ENCODE measurements at places on chromosomes 5 and 9.

DNA sequence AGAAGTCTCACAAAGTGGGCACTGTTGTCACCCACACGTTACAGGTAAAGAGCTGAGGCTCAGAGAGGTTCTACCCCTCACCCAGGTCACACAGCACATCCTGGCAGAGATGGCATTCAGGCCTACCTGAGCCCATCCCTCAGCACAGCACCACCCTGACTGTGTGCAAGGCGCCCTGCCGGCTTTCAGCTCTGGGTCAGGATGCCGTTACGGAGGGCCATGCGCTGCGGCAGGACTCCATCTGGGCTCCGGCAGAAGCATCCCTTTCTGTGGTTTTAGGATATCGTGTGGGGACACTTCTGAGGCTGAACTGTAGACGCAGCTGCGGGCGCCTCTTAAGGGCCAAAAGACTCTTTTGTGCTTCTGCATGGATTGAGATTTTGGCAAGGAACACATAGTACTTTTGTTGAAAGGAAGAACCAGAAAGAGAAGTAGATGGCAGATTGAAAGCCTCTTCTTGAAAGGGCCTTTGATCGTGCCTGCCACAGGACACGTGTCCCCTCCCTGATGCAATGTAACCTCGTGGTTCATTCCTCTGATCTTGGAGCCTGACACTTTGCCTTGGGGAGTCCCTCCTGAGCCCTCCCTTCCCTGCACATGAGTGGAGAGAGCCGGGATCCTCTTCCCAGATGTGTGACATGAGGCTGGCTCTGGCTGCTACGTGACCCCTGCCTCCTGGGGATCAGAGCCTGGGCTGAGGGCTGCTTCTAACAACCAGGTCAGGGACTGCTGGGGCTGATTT, 31.3 kb downstream of the USP20 start:
- DNase-seq, result no peak

DNA sequence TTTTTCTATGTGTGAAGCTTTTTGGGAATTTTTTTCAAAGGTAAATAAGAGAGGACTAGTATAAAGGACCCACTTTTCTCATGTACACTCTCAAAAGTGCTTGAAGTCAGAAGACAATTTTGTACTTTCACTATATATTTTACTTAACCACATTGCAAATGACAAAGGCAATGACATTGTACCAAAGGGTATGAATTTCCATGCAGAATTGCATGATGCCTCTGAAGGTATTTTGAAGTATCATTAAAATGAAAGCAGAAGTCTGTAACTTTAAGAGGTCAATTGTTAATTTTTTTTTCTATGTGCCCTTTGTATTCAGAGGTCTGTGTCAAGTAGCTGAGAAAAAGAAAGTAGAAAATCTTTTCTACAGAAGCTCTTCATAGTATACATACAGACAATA, 84.7 kb downstream of the ST8SIA4 start:
- no peak for DNase-seq

- DNase-seq, result no peak
Observed at GRCh38 chr5:158958021-158958994, 141.4 kb downstream of the EBF1 start.

DNA sequence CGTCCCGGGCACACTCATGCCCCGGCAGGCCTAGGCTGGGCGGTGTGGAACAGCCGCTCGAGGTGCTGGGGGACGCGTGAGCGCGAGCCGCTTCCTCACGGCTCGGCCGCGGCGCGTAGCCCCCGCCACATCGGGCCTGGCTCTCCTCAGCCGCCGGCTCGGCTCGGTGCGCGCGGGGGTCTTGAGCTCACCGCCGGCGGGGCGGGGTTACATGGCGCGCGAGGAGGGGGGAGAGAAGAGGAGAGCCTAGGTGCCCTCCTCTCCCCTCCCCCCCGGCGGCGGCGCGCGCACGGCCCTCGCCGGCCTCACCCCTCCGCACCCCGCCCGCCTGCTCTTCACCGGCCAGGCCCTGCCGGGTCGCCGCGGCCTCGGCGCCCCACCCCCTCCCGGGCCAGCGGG, 7.7 kb downstream of the RANBP6 start:
- DNase-seq, result peak; percentile 15

DNA sequence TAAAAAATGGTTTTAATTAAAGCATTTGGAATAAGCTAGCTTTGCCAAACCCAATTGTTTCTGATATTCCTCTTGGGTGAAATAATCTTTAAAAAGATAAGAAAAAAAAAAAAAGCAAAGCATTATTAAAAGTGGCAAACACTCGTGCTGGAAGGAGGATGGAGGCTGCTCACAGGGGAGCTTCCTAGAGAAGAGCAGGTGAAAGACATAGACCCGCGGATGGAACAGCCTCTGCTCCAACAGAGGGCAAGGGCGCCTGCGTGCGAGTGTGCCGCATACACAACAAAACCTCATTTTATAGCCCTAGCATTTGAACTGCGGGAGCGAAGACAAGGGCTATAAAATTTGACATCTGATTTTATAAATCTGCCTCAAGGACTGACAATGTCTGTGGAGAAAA, 33.4 kb upstream of the SLC25A51 start:
- DNase-seq, result no peak

DNA sequence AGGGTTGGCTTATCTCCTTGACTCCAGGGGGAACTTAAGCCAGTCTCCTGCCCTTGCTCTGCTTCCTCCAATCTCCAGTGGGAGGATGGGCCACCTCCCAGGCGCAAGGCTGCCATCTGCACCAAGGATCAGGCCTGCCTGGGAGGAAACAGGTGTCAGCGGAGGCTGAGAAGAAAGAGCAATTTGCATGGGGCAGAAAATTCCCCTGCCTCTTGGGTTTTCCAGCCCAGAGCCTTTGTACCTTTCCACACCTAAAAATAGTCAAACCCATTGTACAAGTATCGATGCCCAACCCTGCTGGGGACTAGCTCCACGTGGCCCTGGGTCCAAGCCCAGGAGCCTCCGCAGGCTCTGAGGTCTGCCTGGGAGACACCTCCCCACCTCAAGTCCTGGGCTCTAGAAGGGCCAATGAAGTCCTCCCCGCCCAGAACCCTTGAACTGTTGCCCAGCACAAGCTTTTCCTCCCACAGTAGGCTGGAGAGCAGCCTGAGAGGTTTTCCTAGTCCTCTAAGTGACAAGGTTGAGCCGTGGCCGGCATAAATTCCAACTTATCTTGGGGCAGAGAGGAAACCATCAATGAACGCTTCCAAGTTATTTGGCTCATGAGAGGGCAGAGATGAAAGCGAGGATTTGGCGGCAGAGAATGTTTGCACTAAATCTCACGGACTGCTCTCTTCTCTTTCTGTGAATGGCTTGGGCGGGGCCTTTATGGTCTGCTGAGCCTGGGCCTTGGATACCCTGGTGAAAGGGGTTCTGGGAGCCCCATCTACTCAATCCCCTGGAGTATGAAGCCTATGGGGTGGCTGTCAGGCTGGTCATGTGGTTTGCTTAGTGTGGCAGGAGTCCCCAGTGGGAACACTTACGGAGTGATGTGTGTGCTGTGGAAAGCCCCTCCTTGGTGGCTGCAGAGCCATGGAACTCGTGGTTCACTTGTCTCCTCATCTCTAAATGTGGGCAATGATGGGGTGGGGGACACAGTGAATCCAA, 15.6 kb downstream of the JADE2 start:
- DNase-seq, result no peak

DNA sequence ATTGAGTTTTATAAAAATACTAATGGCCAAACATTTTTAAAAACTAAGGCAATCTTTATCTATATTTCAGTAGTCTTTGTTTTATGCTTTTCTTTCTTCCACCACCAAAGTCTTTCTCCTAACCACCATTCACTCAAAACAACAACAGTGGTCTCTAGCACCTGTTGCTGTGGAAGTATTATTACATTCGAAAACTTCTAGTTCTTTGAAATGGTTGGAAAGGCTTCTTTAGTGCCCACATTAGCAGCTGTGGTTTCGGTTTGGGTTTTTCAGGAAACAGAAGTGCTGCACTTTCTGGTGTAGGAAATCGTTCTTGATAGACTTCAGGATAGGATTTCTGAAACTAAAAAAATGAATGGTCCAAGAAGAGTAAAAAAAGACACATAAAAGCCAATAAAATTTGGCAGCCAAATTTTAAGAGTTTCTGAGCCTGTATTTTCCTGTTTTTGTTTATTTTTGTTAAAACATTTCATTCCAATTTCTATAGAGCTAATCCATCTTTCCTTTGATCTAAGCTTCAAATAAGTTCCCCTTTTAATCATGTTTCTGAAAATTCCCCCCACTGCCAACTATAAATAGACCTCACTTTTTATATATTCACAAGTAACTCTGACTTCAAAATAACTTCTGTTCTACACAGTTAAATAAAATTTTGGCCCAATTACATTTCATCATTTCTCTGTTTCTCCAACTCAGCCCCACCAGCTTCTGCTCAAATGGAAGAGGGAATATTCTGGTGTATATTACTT, 102.2 kb downstream of the DEPDC1B start:
- no peak for DNase-seq

DNA sequence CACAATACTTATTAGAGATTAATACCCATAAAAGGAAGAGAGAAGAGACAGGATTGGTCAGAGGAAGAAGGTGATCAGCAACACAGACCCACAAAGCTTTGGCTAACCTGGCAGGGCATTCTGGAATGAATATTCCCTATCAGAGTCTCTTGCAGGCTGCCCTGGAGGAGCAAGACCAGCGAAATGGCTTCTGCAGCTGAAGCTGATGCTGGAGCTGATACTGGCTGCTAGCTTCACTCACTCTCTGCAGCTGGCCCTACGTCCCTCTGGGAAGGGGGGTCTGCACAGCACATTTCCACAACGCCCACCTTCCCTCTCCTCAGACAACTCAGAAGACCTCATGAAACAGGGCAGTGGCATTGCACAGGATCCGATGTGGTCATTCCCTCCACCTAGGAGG, 169.9 kb upstream of the EFNA5 start:
- no peak for DNase-seq

DNA sequence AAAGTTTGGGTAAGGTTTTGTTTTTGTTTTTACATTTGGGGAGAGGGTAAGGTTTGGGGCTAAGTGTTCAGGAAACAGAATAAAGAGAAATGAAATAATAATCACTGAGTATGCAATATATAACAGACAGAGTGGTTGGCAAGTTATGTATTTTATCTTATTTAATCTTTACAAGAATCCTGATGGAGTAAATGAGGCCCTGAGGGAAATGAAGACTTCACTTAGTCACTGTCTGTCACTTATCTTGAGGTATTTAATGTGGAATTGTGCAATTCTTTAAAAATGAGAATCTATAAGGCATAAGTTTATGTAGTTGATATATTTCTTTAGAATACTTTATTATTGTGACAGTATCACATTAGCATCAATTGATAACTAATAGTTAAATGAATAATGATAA, 48.1 kb downstream of the TEK start:
- DNase-seq, result no peak

- no peak for DNase-seq
Observed at GRCh38 chr9:93610206-93610605, 33.8 kb downstream of the PHF2 start.

DNA sequence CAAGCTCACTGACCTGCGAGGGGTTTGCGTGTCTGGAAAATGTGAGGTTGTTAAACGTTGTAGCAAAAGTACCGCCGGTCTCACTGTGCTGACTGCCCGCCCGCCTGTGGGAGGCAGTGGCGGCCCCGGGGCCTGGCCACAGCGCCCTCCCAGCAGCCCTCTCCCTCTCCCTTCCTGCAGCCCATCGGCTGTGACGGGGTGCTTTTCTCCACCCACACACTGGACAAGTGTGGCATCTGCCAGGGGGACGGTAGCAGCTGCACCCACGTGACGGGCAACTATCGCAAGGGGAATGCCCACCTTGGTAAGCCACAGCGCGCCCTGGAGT, 6.2 kb downstream of the ADAMTSL2 start:
- DNase-seq, result no peak

GRCh38 chr9:131255676-131256197, 20.6 kb downstream of the FAM78A start:
- no peak for DNase-seq

DNA sequence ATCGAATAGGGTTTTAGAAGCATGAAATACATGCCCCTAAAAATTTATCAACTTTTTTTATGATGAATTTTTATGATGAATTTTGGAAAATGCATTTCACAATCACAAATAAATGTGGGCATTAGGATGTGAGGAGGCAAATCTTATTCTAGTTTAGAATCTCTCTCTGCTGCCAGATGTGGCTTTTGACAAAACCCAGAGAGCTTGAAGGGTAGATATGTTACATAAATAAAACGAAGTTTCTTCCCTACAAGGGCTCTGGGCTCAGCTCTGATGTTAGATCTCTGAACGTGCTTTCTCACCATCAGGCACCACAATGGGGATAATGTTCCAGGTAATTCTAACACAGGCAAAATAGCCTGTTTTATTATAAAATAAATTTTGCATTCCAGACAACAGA, 102.3 kb upstream of the ADAMTSL1 start:
- no peak for DNase-seq

- DNase-seq, result no peak
Observed at GRCh38 chr9:101225271-101225670, 159.5 kb downstream of the BAAT start.

- no peak for DNase-seq
Observed at GRCh38 chr9:3916984-3917383, 382.9 kb downstream of the GLIS3 start.

GRCh38 chr9:109238125-109238524, 71.1 kb upstream of the FRRS1L start:
- no peak for DNase-seq

- peak; percentile 88 for DNase-seq
Observed at GRCh38 chr5:36305571-36306326, 4.0 kb upstream of the RANBP3L start.

DNA sequence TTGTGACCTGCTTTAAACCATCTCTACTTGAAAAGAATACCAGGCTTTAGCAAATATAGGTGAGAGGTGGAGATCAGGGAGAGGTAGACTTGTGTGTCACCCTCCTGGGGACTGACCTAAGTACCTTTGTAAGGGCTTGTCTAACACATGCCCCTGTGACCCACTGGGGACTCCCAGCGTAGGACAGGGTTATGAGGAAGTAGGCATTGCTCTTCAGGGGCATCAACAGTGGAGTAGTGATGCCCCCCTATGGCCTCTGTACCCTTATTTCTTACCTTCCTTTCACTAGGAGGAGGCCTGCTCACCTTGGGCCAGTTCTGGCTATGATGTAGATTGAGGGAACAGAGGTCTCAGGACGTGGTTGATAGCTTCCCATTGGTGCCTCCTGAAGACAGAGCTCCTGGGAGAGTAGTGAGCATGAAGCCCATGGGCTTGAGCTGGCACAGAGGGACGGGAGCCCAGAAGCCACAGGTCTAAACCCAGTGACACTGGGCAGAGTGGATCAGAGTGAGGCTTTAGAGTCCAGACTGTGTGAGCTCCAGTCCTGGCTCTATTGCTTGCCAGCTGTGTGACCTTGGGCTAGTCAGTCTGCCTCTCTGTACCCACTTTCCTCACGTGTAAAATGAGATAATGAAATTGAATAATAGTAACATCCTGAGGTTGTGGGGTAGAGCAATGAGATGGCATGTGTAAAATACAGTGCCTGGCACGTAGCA, 191.7 kb downstream of the AOPEP start:
- no peak for DNase-seq

- peak; percentile 5 for DNase-seq
Observed at GRCh38 chr5:20972419-20972925, 984.5 kb upstream of the CDH18 start.

DNA sequence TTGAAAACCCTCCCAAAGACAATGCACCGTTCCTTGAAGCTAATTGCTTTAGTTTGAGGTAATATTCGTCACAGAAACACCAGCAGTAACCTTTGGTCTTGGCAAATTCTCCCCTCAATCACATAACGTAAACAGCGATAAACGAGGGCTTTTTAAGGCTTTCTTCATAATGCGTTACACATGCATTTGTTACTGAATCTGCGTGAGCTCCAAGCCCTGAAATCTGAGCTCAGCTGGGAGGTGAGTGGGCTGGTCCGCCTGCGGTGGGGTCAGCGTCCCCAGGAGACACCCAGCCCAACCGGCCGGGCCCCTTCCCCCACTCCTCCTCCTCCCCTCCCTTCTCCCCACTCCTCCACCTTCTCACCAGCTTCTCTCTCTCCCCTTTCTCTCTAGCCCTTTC, 91.1 kb downstream of the BARX1 start:
- no peak for DNase-seq

Measured in brain pericyte (primary cell).